SJCRH30 (cell line): ENCODE measurements at places on chromosomes 6 and 20. TPM values are rescaled to one million over a fixed set of nuclear protein-coding genes. Genes with fewer than 3 reads are reported as not detected.

Gene ENPP3
- 0.05 and 1.1 TPM in 2 replicates for total RNA-seq

Gene KIF25
- total RNA-seq = 0.51 TPM in 1 of 2 replicates, not detected in the other

Gene PRDM13
- not detected in 2 replicates for total RNA-seq

DNA sequence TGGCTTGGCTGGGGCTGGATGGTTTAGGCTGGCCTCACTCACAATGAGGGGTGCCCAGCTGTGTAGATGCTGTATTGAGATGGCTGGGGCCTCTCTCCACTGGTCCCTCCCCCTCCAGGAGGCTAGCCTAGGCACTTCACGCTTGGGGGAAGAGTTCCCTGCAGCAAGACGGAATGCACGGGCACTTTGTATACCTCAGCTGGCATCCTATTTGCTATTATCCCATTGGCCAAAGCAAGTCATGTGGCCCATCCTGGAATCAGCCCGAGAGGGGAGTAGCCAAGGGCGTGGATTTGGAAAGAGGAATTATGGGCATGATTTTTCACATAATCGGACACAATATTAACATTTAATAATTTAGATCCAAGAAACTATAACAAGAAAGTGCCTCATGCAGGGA is 64.3 kb downstream of the ISM1 start:
- H3K4me1 ChIP-seq = peaks cover 8% of the 10 kb centered on the region; the same call in 1 of the 2 replicates
- no peak overlapping the region for H3K4me3 ChIP-seq
- H3K36me3 ChIP-seq = no peaks in the 10 kb centered on the region
- no peak overlapping the region for H3K27ac ChIP-seq
- no peaks in the 10 kb centered on the region for H3K27me3 ChIP-seq
- DNase-seq = no peak

GRCh38 chr20:62850333-62850974 is 11.2 kb downstream of the TCFL5 start:
- no peaks in the 10 kb centered on the region for H3K4me1 ChIP-seq
- H3K4me3 ChIP-seq = no peak overlapping the region
- no peak overlapping the region for H3K27ac ChIP-seq
- DNase-seq = no peak

- H3K4me1 ChIP-seq = peaks cover 13% of the 10 kb centered on the region; the same call in 1 of the 2 replicates
- peak overlapping the region; percentile 17; the same call in 1 of the 2 replicates for H3K27ac ChIP-seq
- no peak overlapping the region for H3K4me3 ChIP-seq
- no peaks in the 10 kb centered on the region for H3K36me3 ChIP-seq
Measured at GRCh38 chr6:87945181-87945580, 102.5 kb upstream of the SPACA1 start.

- H3K4me3 ChIP-seq = no peak overlapping the region
- H3K4me1 ChIP-seq = peaks cover 17% of the 10 kb centered on the region
- no peak for DNase-seq
- H3K36me3 ChIP-seq = no peaks in the 10 kb centered on the region
- H3K27me3 ChIP-seq = no peaks in the 10 kb centered on the region
Measured at GRCh38 chr6:154388803-154389202, 32.2 kb upstream of the IPCEF1 start.

GRCh38 chr6:43396408-43397149 is 27.1 kb upstream of the ZNF318 start:
- 0 out of 2 replicates have a peak, but pooled peaks cover 4% of the 10 kb centered on the region for H3K27me3 ChIP-seq
- no peak overlapping the region for H3K27ac ChIP-seq
- H3K4me3 ChIP-seq = no peak overlapping the region

DNA sequence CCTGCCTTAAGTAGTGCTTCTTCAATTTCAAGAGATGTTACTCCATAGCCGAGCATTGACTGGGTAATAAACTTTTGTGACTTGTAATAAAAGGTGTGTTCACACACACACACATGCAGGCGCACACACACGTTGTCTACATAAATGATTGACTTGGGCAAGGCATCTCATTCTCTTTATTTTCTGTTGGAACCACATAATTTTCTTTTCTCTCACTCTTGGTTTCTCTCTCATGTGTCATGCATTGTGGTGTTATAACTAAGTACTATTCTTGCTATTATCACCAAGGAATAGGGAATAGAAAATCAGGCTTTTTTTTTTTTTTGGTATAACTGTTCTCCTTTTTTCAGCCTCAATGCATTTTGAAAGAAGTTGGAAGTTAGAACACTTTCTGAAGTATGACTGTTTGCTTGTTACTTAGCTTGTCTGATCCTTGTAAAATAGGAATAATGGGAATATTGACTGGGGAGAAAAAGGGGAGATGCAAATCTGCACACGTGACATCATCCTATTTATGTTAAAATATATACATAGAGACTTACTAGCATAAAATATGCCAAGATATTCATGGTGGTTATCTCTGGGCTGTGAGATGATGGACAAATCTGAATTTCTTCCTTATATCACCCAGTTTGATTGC is 26.1 kb upstream of the CD83 start:
- H3K36me3 ChIP-seq = no peaks in the 10 kb centered on the region
- no peak overlapping the region for H3K27ac ChIP-seq
- no peaks in the 10 kb centered on the region for H3K4me1 ChIP-seq
- no peaks in the 10 kb centered on the region for H3K27me3 ChIP-seq
- DNase-seq = no peak
- H3K4me3 ChIP-seq = no peak overlapping the region

GRCh38 chr6:14440940-14441781 is 323.6 kb downstream of the CD83 start:
- no peak overlapping the region for H3K4me3 ChIP-seq
- no peaks in the 10 kb centered on the region for H3K36me3 ChIP-seq
- DNase-seq = no peak
- no peaks in the 10 kb centered on the region for H3K4me1 ChIP-seq
